ENCODE measurements at places on chromosomes 5 and 9. TPM values are rescaled to one million over a fixed set of nuclear protein-coding genes. Genes with fewer than 3 reads are reported as not detected.

C5orf58 gene
- not detected for total RNA-seq

TAF11L9 gene
- not detected for total RNA-seq

LCN9 gene
- total RNA-seq, result not detected

LMBRD2 gene
- 10.0 TPM for total RNA-seq

IL31RA gene
- 0.14 TPM for total RNA-seq

AQP7 gene
- 2.4 TPM for total RNA-seq

CBY3 gene
- not detected for total RNA-seq

PCDHA9 gene
- total RNA-seq, result 0.20 TPM

ANKRD18B gene
- total RNA-seq, result 1.2 TPM

ARHGEF37 gene
- 13.3 TPM for total RNA-seq

STK32A gene
- total RNA-seq, result 10.2 TPM

ARID3C gene
- not detected for total RNA-seq

GRCh38 chr9:4139196-4139595 lies 160.7 kb downstream of the GLIS3 start:
- no peaks in the 10 kb centered on the region for H3K36me3 ChIP-seq
- no peak overlapping the region for H3K27ac ChIP-seq
- no peak for DNase-seq
- no peaks in the 10 kb centered on the region for H3K27me3 ChIP-seq

- H3K4me3 ChIP-seq, result no peak overlapping the region
- H3K27me3 ChIP-seq, result no peaks in the 10 kb centered on the region
- DNase-seq, result no peak
- peaks cover 6% of the 10 kb centered on the region for H3K36me3 ChIP-seq
Measured at GRCh38 chr9:96554326-96554725, 65.3 kb downstream of the CDC14B start.

- no peaks in the 10 kb centered on the region for H3K4me1 ChIP-seq
- no peaks in the 10 kb centered on the region for H3K27me3 ChIP-seq
- no peaks in the 10 kb centered on the region for H3K36me3 ChIP-seq
- no peak overlapping the region for H3K4me3 ChIP-seq
- no peak for DNase-seq
- H3K27ac ChIP-seq, result no peak overlapping the region
Measured at GRCh38 chr5:141465351-141465750, 10.4 kb upstream of the PCDHGC3 start.

DNA sequence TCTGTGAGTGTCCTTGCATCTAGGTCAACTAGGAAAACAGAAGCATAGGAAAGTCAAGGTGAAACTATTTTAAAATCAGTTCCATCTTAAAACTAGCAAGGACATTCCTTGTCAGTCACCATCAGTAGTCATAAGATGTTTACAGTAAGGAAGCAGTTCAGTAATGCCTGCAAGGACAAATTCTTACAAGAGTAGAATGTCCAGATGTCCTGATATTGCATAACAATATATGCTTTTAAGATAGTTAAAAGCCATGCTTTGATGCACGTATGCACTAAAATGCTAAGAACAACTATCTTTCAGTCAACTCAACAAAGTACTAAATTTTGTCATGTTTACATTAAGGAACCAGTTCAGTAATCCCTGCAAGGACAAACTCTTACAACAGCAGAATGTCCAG lies 11.3 kb upstream of the SVEP1 start:
- H3K27me3 ChIP-seq, result no peaks in the 10 kb centered on the region
- no peak for DNase-seq

DNA sequence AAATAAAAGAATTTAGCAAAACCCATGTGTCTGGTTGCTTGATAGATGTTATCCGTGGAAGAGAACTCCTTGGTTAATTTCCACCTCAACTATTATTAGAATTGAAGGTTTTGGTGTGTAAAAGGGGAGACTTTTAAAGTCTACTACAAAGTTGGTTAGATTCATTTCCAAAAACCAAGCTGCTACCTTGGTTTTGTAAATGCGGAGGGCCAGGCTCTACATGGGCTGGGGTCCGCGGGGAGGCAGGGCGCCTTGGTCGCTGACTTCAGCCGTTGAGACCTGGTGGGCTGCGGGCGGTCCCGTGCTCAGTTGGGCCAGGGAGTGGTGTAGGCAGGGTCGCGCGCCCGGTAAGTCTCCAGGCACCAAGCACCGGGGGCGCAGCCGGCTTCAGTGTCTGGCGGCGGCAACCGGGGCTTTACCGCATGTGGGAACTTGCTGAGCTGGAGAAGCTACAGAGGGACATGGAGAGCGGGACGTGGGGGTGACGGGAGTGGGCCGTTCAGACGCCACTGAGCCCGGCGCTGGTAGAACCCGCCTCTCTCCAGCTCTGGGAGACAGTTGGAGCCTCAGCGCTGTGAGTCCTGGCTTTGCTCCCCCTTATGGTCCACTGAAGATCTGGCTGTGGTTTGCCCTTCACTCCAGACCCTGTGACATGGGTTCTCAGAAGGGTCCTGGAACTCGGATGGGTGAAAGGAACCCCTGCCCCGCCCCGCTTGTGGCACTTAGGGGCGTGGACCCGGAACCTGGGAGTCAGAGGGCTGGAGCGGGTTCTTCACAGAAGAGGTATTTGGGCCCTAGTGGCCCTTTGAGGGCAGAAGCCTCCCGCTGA lies 11.8 kb downstream of the NR2F1 start:
- no peak for DNase-seq
- H3K4me1 ChIP-seq, result peaks cover 3% of the 10 kb centered on the region
- H3K27ac ChIP-seq, result peak overlapping the region; percentile 68
- peak overlapping the region; percentile 11 for H3K4me3 ChIP-seq

DNA sequence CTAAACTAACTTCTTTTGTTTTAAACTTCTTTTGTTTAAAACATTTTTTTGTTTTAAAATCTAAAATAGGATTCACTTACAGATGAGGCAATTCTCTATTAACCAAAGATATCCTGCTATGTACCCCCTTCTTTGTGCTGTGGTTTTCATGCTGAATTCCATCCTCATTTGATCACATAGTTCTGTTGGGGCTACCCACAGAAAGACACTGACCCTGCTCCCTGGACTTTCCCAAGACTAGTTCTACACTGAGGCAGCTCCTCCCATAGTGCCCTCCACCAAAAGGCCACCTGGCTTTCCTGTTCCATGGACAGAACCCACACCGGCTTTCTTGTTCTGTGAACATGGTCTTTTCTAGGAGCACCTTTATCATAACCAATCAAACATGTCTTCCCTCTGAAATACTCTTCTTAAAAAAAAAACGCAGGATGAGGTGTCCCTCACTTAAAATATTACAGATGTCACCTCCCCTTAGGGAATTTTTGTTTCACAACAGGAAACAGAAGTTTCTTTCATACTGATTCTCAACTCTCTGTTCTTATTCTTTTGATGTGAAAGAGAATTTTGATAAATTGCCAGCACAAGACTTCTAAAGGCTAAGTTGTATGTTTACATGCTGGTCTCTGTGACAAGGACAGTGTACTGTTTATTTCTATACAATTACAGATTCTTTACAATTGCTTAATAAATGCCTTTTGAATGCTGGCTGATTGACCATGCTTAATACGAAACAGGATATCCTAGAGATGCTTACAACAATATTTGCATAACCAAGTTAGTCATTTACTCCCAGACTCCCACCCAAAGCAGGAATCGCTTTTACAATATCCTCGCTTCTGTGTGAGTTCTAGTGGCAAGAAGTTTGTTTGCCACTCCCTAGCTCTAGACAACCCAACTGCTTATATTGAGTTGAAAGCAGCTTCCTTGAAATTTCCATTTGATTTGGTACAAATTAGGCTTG lies 300.4 kb downstream of the DTWD2 start:
- H3K27ac ChIP-seq, result no peak overlapping the region
- H3K4me3 ChIP-seq, result no peak overlapping the region
- no peaks in the 10 kb centered on the region for H3K27me3 ChIP-seq
- H3K4me1 ChIP-seq, result no peaks in the 10 kb centered on the region
- no peaks in the 10 kb centered on the region for H3K36me3 ChIP-seq

- peaks cover 17% of the 10 kb centered on the region for H3K4me1 ChIP-seq
- no peak overlapping the region for H3K27ac ChIP-seq
- DNase-seq, result no peak
- no peaks in the 10 kb centered on the region for H3K27me3 ChIP-seq
- H3K36me3 ChIP-seq, result no peaks in the 10 kb centered on the region
Measured at GRCh38 chr9:34381323-34381722, 4.6 kb upstream of the MYORG start.

GRCh38 chr5:54793468-54794134 lies 191.8 kb downstream of the ESM1 start:
- H3K27me3 ChIP-seq, result no peaks in the 10 kb centered on the region
- no peak for DNase-seq
- no peaks in the 10 kb centered on the region for H3K36me3 ChIP-seq
- no peak overlapping the region for H3K27ac ChIP-seq
- peaks cover 3% of the 10 kb centered on the region for H3K4me1 ChIP-seq

- H3K36me3 ChIP-seq, result no peaks in the 10 kb centered on the region
- DNase-seq, result no peak
- no peaks in the 10 kb centered on the region for H3K4me1 ChIP-seq
Measured at GRCh38 chr5:62155988-62156387, 150.0 kb upstream of the KIF2A start.

DNA sequence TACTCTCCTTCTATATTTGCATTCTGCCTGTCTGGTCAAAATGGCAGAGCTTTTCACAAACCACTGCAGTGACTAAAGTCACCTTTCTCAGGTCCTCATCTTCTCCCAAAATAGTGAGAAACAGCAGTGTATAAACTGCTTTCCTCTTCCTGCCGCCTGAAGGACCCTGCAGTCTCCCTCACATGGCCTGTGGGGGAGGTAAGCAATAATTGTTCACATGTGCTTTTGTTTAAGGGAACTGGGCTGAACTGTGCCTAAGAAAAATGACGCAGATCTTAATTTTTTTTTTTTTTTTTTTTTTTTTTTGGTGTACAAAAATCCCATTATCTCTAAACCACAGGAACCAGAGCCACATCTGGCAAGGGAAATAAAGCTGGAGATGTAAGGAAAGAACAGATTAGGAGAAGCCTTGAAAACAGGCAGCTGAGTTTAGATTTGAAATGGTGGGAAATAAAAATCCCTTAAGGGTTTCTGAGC lies 131.7 kb upstream of the VLDLR start:
- peaks cover 3% of the 10 kb centered on the region for H3K4me1 ChIP-seq
- H3K4me3 ChIP-seq, result no peak overlapping the region
- DNase-seq, result no peak
- H3K27ac ChIP-seq, result no peak overlapping the region
- H3K27me3 ChIP-seq, result no peaks in the 10 kb centered on the region

DNA sequence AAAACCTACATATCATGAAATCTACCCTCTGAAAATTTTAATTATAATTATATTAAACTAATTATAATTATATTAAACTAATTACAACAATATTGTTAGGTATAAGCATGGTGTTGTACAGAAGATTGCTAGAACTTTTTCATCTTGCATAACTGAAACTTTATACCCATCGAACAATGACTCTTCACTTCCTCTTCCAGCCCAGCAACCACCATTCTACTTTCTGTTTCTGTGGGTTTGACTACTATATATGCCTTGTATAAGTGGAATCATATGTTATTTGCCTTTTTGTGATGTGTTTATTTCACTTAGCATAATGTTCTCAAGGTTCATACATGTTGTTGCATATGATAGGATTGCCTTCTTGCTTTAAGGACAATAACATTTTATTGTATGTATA lies 274.2 kb upstream of the CCNH start:
- H3K27me3 ChIP-seq, result no peaks in the 10 kb centered on the region
- H3K4me1 ChIP-seq, result no peaks in the 10 kb centered on the region
- no peak for DNase-seq

- H3K4me3 ChIP-seq, result no peak overlapping the region
- no peak overlapping the region for H3K27ac ChIP-seq
- peak; percentile 51 for DNase-seq
- no peaks in the 10 kb centered on the region for H3K27me3 ChIP-seq
- peaks cover 19% of the 10 kb centered on the region for H3K4me1 ChIP-seq
Measured at GRCh38 chr5:1312206-1312605, 17.3 kb upstream of the TERT start.

GRCh38 chr5:176187276-176188062 lies 50.8 kb upstream of the SIMC1 start:
- no peaks in the 10 kb centered on the region for H3K27me3 ChIP-seq
- DNase-seq, result no peak
- no peak overlapping the region for H3K27ac ChIP-seq
- no peak overlapping the region for H3K4me3 ChIP-seq
- H3K36me3 ChIP-seq, result no peaks in the 10 kb centered on the region

- H3K4me1 ChIP-seq, result no peaks in the 10 kb centered on the region
- H3K4me3 ChIP-seq, result no peak overlapping the region
- H3K27ac ChIP-seq, result no peak overlapping the region
- H3K27me3 ChIP-seq, result no peaks in the 10 kb centered on the region
- no peaks in the 10 kb centered on the region for H3K36me3 ChIP-seq
Measured at GRCh38 chr9:19140259-19140658, 13.0 kb upstream of the PLIN2 start.

GRCh38 chr9:99929652-99930051 lies 23.2 kb downstream of the STX17 start:
- no peaks in the 10 kb centered on the region for H3K4me1 ChIP-seq
- H3K36me3 ChIP-seq, result peaks cover 14% of the 10 kb centered on the region
- H3K27ac ChIP-seq, result no peak overlapping the region
- DNase-seq, result no peak
- H3K4me3 ChIP-seq, result no peak overlapping the region
- no peaks in the 10 kb centered on the region for H3K27me3 ChIP-seq

GRCh38 chr9:108836319-108836718 lies 19.5 kb downstream of the ACTL7B start:
- no peaks in the 10 kb centered on the region for H3K27me3 ChIP-seq
- no peaks in the 10 kb centered on the region for H3K4me1 ChIP-seq
- no peak for DNase-seq
- H3K36me3 ChIP-seq, result no peaks in the 10 kb centered on the region
- H3K27ac ChIP-seq, result no peak overlapping the region

DNA sequence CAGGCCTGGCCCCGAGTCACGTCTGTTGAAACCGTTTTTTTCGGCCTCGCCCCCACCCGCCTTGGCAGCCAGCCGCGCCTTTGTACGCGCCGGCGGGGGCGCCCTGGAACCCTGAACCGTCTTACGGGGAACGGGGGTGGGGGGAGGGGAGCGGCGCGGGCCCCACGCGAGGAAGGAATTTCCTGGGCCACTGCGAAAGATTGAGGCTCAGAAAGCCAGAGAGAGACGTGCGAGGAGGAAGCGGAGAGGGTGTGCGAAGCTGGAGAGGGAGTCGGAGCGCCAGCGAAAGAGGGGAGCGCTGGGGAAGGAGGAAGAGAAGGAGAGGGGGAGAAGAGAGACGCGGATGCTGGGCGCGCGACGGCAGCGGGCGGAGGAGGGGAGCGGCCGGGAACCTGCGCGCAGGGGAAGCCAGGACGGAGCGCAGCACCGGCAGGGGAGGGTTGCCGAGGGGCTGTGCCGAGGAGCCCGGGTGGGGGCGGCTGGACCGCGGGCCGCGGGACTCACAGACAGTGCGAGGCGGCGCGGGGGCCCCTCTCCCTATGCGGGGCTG lies 4.6 kb upstream of the PRDM12 start:
- H3K27me3 ChIP-seq, result peaks cover 94% of the 10 kb centered on the region
- DNase-seq, result no peak
- no peaks in the 10 kb centered on the region for H3K36me3 ChIP-seq
- no peak overlapping the region for H3K27ac ChIP-seq
- H3K4me1 ChIP-seq, result peaks cover 42% of the 10 kb centered on the region
- no peak overlapping the region for H3K4me3 ChIP-seq

DNA sequence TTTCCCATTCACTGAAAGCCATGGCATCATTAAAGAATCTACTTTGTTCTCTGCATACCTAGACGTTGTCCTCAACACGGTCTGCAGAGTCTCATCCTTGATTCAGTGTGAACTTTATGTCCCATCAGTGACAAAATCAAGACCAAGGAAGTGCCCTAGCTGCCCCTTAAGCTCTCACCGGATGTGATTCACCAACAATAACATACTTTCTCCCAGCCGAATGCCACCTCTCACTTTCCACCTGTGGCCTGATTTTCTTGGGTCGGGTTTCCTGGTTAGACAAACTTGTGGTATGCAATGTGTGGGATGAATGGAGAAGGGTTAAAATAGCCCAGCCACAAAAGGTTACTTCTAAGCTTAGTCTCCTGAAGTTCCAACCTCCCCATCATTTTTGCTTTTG lies 145.3 kb upstream of the PAPPA start:
- H3K36me3 ChIP-seq, result no peaks in the 10 kb centered on the region
- H3K27ac ChIP-seq, result no peak overlapping the region
- no peak overlapping the region for H3K4me3 ChIP-seq
